ENCODE measurements at places on chromosomes 16 and 17. TPM values are rescaled to one million over a fixed set of nuclear protein-coding genes. Genes with fewer than 3 reads are reported as not detected.

DNA sequence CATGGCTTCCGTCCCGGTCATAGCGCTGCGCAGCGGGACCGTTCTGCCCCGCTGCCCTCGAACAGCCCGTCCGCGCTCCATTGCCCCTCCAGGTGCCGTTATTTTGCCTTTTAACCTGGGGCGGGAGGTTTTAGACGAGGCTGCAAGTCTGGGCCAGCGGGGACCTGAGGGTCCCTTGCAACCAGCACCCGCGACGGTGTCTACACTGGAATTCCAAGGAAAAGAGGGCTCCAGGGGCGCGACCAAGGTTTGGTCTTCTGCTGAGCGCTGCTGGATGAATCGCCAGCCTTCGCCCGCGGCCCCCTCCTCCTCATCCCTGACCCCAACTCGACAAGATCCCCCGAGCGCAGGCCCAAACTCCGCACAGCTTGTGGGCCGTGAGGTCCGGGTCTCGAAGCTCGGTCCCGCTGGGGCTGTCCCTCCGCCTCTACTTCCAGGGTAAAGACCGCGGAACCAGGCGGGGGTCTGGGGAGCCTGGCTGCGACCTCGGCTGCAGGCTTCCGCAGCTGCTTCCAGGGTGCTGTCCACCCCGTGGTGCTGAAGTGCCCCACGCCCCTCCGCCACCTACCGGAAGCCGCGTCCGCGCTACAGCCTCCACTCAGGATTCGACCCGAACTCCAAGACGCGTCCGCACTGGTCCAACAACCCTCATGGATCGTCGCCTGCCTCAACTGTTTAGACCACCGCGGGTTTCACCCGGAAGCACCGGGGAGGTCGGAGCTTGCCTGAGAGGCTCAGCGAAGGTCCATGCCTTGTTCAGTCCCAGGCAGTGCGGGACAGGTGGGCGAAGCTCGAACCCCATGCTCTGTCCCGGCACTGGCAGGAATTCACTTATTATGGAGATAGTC lies 10.1 kb upstream of the CA4 start:
- DNase-seq = peak; percentile 43

DNA sequence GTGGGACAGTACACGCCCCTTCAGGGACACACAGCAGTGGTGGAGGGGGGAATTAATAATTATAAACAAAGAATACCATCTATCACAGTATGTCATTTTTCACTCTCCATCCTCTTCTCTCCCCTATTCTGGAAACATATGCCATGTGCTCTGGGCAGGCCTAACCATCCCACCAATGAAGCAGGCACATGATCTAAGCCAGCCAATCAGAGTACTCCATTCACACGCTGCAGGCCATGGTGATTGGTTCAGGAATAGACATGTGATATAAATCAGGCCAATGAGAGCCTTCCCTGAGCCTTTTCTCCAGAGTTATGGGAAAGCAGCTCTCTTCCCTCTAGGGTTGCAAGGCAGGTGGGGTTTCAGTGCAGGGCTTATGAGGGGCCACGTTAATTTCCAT lies 36.5 kb downstream of the GSG1L start:
- DNase-seq = no peak

DNA sequence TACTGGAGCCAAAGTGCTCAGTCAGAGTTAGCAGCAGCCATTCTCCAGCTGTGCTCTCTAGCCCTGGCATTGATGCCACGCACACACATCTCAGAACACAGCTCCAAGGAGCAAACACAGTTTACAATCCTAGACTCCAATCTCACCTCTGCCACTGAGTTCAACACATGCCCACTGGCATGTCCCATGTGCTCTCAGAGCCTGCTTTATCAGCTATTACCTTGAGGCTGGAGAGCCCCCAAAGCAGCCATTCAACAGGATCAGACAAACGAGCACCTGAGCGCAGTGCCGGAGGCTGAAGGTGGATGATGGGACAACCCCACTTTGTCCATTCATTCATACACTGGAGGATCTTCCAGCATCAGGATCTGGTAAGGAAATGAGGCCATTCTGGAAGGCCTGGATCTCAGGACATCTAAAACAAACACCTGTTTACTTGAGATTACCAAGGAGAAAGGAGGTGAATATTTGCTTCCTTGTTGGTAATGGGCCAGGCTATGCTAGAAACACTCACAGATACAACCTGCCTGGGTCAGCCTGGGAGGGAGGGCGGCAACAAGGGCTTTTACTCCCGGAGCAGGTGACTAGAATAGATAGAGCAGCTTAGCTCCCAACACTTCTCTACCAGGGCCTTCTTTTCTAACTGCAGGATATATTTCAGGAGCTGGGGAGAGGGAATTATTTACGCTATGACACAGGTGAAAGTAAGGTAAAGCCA lies 25.4 kb downstream of the RANBP10 start:
- DNase-seq = no peak

DNA sequence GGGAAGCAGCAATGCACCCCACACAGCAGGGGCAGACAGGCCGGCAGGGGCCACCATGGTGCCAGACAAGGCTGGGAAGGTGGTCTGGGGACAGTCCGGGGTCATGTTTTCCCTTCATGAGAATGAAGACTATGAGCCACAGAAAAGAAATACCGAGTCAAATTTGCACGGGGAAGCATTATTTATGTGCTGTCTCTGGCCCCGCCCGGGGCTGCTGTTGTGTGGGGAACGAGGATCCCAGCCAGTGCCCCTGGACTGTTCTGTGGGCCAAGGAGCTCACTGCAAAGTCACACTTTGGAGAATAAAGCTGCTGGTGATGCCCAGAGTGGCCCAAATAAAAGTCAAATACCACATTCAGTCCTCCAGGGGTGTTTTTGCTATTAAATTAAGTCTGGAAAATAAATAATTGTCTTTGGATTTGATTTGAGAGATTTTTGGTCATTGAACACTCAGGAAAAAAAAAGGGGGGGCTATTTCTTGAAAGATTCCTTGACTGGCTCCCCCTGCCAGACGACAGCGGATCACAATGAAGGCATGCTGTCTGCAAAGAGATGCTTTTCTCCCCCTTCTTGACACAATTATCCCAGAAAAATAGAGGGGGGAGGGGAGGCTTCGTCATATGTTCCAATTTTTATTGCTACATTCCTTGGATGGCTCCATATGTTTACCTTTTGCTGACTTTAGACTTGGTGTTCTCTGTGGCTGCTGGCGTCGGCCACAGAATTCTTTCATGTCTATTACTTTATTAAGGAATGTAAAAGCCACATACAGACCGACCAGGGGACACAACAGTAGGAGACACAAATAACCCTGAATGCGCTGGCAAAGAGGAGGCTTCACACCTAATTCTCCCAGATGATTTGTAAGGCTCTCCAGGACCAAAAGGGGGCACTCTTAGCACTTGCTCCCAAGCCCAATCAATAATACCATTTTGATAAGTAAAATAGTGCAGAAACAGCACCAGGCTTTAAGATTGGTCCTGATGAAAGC lies 27.1 kb upstream of the ANKFN1 start:
- peak; percentile 79 for DNase-seq

GRCh38 chr17:1736348-1737281 lies 6.1 kb upstream of the SERPINF2 start:
- no peak for DNase-seq

Gene SECTM1
- total RNA-seq = 9.0 TPM
